ENCODE measurements at places on chromosomes 13 and 19.

- no peak for DNase-seq
Observed at GRCh38 chr13:57824121-57824520, 192.6 kb downstream of the PCDH17 start.

DNA sequence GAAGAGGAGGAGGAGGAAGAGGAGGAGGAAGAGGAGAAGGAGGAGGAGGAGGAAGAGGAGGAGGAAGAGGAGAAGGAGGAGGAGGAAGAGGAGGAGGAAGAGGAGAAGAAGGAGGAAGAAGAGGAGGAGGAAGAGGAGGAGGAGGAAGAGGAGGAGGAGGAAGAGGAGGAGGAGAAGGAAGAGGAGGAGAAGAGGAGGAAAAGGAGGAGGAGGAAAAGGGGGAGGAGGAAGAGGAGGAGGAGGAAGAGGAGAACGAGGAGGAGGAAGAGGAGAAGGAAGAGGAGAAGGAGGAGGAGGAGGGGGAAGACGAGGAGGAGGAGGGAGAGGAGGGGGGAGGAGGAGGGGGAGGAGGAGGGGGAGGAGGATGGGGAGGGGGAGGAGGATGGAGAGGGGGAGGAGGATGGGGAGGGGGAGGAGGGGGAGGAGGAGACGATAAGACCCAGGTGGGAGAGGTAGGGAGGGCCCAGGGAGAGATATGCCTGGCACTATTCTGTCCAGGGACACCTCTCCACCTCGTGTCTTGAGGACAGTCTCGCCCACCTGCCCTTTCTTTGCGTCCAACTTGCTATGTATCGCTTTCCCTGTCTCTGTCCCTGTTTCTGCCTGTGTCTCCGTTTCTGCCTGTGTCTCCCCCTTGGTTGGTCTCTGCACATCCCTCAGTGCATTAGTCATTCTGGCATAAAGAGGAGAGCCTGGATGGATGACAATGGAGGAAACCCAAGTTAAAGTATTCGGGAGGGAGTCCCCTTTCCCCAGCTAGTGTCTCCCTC is 7.1 kb upstream of the KLK5 start:
- DNase-seq = no peak

DNA sequence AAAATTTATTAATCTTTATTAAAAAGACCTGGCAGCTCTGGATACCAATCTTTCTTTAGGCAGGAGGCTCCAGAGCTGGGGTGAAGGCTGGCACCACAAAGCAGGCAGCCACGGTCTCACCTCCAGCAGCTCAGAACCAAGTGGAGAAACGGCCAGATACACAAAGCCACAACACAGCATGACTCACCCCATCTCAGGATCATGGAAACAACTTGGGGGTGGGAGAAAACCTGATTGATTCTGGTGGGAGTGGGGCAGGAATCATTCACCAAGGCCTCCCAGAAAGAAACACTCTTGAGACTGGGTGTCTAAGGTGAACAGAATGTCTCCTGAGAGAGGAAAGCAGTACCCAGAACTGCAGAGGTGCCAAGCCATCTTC is 64.2 kb downstream of the CRYL1 start:
- no peak for DNase-seq

- no peak for DNase-seq
Observed at GRCh38 chr13:45554604-45555109, 60.9 kb downstream of the ERICH6B start.

DNA sequence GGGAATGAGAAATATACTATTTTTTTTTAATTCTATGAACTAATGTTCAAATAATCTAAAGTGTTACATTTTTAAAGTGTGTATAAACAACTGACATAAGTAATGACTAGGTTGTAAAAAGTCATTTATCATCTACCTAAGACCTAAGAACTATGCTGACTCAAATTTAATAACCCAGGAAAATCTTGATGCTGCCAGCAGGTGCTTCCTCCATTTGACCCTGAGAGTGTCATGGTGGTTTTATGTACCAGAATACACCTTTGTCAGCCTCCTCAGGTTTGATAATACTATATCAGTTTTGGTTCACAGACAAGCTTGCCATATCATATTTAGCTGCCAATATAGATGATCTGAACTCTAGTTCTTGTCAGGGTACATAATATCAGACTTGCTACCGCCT is 1151.2 kb downstream of the PCDH17 start:
- DNase-seq = no peak

DNA sequence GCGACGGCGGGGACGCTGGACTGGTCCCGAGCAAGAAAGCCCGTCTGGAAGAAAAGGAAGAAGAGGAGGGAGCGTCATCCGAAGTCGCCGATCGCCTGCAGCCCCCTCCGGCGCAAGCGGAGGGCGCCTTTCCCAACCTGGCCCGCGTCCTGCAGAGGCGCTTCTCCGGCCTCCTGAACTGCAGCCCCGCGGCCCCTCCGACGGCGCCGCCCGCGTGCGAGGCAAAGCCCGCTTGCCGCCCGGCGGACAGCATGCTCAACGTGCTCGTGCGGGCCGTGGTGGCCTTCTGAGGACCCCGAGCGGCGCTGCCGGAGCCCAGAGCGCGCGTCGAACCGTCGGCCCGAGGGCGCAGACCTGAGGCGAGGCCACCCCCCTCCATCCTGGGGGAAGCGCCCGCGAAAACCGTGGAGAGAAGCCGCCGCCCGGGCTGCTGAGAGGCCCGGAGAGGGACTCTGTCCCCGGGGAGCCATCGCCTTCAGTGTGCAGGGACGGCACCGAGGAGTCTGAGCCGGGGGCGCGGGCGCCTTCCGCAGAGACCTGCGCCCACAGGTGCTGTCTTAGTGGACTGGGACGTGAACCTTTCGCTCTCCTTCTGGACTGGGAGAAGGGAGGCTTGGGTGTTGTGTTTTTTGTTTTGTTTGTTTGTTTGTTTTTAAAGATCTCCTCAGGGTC is 3.5 kb downstream of the IER2 start:
- DNase-seq = no peak

DNA sequence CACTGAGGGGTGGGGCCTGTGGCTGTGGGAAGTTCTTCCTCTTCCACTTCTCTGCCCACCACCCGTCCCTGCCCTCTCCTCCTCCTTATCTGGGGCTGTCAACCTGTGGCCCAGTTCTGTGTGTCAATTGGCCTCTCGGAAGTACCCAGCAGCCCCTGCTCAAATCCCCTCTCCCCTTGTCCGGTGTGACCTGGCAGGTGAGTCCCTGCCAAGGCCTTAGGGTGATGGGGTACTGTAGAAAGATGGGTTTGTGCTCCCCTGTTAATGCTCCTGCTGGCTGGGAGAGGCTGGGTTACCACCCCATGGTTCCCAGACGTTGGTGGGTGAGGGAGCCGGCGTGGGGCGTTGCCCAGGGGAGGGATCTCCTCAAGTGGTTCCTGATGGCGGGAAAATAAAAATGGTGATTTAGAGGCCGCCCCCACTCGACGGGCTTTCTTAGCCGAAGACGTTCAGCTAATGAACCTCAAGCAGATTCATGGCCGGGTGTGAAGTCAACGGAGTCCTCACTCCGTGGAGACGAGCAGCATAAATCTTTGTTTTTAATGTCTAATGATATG is 141.2 kb downstream of the URI1 start:
- DNase-seq = no peak

DNA sequence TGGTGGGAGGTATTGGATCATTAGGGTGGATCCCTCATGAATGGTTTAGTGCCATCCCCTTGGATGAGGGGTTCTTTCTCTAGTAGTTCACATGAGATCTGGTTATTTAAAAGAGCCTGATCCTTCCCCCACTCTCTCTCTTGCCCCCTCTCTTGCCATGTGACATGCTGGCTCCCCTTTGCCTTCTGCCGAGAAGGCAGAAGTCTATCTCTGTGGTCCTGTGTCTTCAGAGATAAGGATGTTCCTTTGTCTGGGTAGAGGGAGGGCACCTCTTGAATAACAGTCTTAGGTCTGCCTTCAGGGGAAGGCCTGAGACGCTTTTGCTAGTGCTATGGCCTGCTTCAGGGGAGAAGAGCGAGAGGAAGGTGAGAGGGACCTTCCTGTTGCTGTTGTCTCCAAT is 2.0 kb upstream of the ZDHHC20 start:
- DNase-seq = no peak
